ENCODE measurements at places on chromosomes 3 and 15.

- DNase-seq, result no peak
Observed at GRCh38 chr15:68441045-68441743, 9.2 kb upstream of the ITGA11 start.

- no peak for DNase-seq
Observed at GRCh38 chr15:72389231-72389630, 8.9 kb upstream of the TMEM202 start.

GRCh38 chr3:134985864-134986715, 191.0 kb downstream of the EPHB1 start:
- DNase-seq, result no peak

- no peak for DNase-seq
Observed at GRCh38 chr3:79253271-79253670, 514.5 kb downstream of the ROBO1 start.

GRCh38 chr3:106097817-106098435, 229.1 kb upstream of the CBLB start:
- no peak for DNase-seq

DNA sequence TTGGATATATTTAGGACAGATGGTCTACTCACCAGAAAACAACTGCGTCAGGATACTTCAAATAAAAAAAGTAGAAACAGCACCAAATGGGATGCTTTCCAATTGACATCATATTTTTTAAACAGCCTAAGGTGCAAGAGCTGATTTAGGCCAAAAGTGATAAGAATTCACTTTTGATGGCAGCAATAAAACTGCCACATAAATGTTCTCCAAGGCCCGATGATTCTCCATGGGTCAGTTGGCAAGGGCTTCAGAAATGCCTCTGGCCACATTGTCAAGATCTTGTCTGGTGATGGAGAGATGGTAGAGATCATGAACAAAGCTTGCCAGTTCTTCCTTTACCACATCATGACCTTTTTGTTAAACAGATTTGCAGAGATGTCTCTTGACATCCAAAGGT, 38.9 kb downstream of the LDHAL6B start:
- no peak for DNase-seq

DNA sequence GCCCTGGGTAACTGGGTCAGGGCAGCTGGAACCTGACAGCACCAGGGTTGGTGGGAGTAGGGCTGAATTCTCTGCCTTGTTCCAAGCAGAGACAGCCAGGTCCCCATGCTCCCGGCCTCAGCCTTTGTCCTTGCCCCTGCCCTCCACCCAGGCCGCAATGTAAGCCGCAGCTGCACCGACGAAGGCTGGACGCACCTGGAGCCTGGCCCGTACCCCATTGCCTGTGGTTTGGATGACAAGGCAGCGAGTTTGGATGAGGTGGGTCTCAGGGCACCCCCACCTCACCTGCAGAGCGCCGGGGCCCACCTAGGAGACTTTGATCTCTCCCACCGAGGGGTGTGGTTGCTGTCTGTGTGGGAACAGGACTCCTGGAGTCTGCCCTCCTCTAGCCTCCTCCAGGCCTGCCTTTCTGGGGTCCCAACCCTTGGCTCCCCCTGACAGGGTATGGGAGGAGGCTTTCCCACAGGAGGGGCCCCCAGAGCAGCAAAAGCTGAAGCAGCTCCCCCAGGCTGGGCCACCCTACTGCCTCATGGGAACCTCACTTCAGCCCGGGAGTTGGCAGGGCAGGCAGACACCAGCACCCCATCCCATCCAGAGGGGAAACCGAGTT, 23.4 kb downstream of the VIPR1 start:
- no peak for DNase-seq

DNA sequence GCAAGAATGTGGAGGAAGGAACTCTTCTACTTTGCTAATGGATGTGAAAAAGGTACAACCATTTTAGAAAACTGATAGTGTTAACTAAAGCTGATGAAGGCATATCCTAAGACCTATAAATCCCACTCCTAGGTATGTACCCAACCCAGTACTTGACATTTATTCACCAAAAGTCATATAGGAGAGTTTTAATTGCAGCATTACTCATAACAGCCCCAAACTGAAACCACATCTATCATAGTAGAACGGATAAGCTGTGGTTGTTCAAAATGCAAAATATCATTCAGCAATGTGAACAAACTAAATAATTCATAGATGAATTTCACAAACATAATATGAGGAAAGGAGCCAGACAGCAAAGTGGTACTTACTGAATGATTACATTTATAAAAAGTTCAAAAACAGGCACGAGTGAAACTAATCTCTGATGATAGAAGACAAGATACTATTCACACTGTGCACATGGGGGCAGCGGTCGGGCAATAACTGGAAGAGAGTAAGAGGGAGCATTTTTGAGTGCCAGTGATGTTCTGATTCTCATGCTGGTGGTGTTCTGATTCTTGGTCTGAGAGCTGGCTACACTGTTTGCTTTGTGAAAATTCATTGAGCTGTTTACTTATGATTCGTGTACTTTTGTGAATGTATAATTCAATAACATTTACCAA, 34.3 kb downstream of the GOLIM4 start:
- no peak for DNase-seq

DNA sequence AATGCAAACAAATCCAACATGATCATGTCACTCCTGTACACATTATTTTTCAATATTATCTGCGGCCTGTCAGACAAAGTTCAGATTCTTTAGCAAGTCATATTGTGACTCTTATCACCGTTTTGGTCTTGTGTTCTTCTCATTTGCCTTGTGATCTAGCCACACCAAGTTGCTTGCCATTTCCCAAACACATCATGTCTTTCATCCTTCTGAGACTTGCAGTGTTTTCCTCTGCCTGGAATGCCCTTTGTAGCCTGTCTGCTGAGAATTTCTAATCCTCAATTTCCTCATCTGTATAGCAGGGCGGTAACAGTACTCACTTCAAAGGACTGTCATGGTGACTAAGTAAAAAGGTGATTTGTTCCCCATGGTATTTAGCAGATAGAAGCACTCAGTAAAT, 135.0 kb downstream of the GREM1 start:
- no peak for DNase-seq

DNA sequence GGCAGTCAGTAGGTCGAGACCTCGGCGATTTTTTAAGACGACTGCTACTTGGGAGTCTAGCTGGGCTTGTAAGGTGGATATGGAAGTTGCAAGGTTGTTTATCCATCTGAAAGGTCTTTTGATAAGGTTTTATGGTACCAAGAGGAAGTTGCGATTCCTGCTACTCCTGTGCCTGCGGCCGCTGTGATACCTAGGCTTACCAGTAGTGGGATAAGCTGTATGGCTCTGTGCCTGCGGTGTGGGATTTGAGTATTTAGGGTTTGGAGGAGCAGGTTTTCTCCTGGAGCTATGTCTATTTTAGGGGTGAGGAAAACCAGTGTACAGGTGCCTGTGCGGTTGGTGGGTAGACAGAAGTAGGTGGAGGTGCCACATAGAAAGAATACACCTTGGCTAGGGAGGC, 1059.8 kb downstream of the SI start:
- DNase-seq, result no peak

- no peak for DNase-seq
Observed at GRCh38 chr3:169865176-169865767, 4.5 kb downstream of the LRRC31 start.

GRCh38 chr3:110569073-110569472, 502.5 kb upstream of the NECTIN3 start:
- no peak for DNase-seq

- no peak for DNase-seq
Observed at GRCh38 chr3:128404276-128405068, 62.2 kb downstream of the DNAJB8 start.

DNA sequence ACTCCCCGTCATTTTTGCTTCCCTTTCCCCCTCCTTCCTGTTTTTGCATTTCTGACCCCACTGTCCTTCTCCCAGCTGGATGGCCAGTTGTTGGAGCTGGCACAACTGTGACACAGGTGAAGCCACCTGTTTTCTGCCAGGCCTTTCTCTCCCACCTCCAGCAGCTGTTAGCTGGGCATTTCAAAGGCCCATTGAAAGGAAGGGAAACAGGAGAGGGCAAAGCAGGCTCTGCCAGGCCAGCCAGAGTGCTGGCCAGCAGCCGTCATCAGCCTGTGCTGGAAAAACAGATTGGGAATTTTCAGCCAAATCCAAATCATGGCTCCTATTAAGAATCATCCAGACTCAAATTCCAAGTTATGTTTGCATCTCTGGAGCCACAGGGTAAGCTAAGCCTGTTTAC, 155.2 kb upstream of the C2CD4B start:
- DNase-seq, result no peak

DNA sequence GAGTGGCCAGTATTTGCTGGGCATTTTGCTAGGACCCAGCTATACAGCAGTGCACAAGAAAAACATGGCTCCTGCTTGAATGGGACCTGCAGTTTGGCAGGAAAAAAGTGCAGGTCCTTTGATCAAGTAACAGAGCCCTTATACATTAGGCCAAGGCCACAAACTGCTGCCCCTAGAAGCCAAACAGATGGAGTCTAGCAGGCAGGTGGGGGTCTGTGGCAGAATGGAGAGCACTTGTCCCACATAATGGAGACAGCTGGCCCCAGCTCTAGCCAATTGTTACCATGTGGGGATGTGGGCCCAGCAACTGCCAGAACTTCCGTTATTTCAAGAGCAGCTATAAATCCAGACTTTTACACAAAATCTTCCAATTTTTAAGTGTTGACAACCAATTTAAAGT, 79.3 kb downstream of the SHQ1 start:
- no peak for DNase-seq

DNA sequence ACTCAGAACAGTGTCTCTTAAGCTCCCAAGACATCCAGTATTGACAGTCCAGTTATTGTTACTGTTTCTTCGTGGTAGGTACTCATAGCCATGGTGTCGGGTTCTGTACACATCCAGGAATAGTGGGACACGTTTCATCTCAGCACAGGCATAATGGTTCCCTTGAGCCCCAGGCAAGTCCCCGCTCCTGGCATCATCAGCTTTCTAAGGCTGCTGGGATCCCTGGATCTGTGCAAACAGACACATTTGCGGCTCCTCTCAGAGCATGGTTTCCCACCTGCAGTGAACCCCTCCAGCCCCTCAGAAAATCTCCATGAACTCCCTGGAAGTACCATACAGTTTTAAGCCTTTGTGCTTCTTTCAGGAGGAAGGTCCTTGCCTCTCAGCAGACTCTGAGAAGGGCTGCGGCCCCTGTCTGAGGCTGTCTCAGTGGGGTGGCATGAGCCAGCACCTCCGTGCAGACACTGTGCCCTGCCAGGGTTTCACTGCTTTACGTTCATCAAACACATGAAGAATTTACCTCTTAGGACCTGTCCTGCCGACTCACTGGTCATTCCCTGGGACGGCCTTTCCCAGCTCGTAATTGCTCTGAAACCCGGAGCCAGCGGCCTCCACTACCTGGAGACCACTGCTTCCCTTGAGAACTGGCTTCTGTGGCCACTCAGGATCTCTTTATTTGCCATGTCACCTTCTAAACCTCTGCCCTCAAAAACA, 124.9 kb downstream of the LRRK1 start:
- no peak for DNase-seq

GRCh38 chr3:12574131-12574530, 17.2 kb downstream of the MKRN2 start:
- no peak for DNase-seq

Measured in mammary epithelial cell (primary cell).